ENCODE measurements at places on chromosomes 16 and 17.

GRCh38 chr17:57565176-57565575 lies 179.9 kb downstream of the CCDC182 start:
- DNase-seq, result no peak

DNA sequence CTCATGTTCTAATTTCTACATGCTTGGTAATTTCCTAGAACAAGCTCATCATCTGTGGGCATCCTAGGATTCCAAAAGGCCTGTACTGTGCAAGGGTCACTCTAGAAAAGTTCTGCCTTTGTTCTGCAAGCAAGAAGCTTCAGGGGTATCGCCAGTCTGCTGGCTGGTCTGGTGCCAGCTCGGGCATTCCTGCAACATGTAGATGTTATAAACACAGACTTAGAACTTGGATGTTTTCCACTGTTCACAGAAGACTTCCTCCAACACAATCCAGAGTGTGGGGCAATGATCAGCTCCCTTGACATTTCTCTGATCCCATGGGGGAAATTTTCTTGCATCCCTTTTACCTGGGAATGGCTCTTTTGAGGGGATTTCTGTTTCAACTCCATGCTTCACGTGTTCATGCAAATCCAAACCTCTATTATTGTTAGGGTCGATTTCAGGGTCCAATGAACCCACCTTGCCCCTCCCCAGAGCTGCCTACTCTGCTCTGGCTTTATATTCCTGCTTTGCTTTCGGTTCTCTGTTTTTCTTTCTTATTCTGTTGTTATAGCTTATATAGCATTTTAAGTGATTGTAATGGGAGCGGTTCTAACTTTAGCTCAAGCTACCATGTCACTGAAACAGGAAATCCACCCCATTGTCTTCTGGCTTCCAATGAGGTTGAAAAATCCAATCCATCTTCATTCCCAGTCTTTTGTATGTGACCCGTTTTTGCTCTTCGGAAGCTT lies 25.3 kb downstream of the UBE2O start:
- no peak for DNase-seq

- DNase-seq, result no peak
These were observed 28.0 kb downstream of the LLGL2 start for GRCh38 chr17:75553295-75554110.

DNA sequence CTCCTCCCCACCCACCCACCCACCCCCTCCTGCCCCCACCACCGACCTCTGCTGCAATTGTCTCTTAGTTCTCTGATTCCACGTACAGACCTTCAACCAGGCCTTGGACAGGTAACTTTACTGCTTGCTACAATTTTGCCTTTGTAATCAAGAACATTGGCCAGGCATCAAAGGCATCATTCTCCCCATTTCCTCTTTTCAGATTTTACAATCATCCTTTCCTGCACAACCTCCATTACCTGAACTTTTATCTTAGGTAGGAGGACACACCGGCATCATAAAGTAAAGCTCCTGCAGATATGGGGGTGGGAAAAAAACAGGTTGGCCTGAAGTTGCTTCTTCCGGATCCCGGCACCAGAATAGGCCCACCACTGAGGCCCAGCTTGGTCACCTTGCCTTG lies 25.7 kb upstream of the SUPT4H1 start:
- DNase-seq, result no peak

DNA sequence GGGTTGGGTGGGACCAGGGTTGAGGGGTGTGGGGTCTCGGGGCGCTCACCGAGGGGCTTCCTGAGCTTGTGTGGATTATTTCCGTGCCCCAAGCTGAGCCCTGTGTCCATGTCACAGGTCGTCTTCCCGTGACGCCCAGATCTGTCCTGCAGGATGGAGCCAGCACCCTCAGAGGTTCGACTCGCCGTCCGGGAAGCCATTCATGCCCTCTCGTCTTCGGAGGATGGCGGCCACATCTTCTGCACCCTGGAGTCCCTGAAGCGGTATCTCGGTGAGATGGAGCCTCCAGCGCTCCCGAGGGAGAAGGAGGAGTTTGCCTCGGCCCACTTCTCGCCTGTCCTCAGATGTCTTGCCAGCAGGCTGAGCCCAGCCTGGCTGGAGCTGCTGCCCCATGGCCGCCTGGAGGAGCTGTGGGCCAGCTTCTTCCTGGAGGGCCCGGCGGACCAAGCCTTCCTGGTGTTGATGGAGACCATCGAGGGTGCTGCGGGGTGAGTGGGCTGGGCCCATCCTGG lies 1.0 kb downstream of the TELO2 start:
- no peak for DNase-seq

DNA sequence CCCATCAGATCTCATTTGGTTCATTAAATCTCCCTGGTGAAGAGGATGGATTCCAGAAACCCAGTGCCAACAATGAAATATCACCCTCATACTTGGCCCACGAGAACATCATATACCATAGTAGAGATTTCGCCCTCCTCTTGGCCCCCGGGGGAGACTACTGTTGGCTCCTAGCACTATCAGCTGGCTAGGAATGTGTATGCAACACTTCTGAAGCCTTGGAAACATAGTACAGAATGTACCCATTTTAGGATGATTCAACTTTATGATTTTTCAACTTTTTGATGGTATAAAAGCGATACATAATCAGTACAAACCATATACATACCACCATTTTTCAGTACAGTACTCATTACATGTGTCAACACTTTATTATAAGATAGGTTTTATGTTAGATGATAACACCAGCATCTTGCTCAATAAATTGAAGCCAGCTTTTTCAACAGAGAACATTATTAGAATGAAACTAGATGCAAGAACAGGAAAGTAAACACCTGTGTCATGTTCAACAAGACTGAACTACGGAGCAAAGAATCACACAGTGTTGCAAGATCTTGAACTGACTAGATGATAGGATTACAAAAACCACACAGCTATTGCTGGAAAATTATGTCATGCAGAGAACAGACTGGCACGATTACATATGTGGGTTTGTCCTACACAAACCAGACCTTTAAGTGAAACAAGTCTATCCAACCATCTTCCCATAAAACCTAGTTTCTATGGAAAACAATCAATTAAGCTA lies 17.2 kb downstream of the RSL1D1 start:
- no peak for DNase-seq

- DNase-seq, result peak; percentile 51
These were observed 1.4 kb upstream of the TBC1D24 start for GRCh38 chr16:2473446-2473926.

- DNase-seq, result no peak
These were observed 3.1 kb downstream of the MINK1 start for GRCh38 chr17:4836221-4836620.

GRCh38 chr16:83932955-83933673 lies 19.9 kb upstream of the OSGIN1 start:
- DNase-seq, result no peak

GRCh38 chr17:42456223-42457106 lies 2.2 kb upstream of the ATP6V0A1 start:
- peak; percentile 7 for DNase-seq

- DNase-seq, result peak; percentile 40
These were observed 1.8 kb downstream of the HMOX2 start for GRCh38 chr16:4477966-4478365.

GRCh38 chr16:55367301-55367811 lies 43.4 kb downstream of the IRX6 start:
- no peak for DNase-seq

DNA sequence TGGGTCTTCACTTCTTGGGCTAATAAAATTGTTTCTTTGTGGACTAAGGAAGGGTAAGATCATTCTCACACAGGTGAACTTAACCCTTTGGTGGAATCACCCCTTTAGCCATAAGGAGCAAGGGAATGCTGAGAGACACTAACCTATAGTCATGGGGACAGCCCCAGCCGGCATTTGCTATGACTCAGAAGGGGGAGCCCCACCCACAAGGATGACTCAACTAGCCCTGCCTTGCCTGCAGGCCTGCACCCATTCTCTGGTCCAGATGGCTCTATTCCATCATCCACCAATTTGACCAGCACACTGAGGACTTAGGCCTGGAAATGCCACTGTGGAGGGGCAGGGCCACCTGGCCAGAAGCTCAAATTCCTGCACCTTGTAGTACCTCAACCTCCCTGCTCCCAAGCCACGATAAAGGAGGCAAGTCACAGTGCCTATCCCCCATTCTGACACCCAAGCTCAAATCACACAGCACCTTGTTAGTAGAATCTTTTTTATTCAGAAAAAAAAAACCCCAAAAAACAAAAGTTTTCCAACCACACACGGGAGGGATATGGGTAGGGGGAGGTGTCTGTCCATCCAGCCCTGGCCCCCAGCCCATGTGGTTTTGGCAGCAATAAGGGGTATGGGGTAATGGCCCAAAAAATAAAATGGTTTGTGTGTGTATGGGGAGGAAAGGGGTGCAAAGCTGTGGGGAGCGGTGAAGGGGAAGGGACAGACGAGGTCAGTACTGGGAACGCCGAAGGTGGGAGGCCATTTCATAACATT lies 3.0 kb downstream of the PFN1 start:
- DNase-seq, result peak; percentile 86

- DNase-seq, result no peak
These were observed 10.1 kb downstream of the CYB5D1 start for GRCh38 chr17:7867881-7868329.

DNA sequence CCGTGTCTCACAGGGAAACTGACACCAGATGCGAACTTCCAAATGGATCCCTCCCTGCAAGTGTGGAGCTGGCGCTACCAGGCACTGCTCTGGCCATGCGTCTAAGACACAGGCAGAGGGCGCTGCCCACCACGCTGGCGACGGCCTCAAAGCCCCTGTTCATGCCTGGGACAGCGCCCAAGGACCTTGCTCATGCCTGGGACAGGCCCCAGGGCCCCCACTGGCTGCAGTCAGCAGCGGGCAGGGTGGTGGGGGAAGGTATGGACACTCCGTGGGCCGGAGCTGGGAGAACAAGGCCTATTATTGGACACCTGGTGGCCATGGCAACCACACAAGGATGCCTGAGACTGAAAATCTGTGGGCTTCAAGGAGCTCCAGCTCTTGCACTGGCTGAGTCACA lies 8.8 kb downstream of the ZG16B start:
- peak; percentile 66 for DNase-seq

DNA sequence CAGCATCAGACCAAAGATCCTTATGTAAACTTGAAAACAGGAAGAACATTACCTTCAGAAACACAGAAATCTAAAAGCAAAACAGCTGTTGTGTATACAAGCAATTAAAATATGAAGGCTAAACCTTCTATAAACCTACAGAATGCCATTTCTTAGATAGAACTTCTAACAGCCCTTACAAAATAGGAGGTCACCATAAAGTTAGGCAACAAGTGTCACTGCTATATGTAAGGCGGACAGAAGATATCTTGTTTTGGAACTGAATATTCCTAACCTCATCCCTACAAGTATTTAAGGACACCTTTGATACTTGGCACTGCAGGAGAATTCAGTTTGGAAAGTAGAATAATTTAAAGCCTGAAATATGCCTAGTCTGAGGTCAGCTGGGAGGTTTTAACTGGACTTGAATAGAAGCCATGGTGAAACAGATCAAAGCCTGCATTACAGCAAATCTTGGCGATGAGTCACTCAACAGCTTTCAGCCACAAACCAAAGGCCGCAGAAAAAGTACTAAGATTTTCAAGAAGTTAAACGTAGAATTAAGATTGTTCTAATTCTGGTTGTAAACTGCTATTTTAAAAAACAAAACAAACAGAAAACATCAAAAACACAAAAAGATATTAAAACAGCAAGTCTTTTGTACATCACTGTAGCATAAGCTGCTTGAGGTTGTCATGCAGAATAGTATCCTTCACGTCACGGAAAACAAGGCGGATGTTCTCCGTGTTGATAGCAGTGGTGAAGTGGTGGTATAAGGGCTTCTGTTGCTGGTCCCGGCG lies 42.7 kb downstream of the GNA13 start:
- peak; percentile 36 for DNase-seq

GRCh38 chr17:64554028-64554637 lies 47.4 kb downstream of the CEP95 start:
- DNase-seq, result no peak

DNA sequence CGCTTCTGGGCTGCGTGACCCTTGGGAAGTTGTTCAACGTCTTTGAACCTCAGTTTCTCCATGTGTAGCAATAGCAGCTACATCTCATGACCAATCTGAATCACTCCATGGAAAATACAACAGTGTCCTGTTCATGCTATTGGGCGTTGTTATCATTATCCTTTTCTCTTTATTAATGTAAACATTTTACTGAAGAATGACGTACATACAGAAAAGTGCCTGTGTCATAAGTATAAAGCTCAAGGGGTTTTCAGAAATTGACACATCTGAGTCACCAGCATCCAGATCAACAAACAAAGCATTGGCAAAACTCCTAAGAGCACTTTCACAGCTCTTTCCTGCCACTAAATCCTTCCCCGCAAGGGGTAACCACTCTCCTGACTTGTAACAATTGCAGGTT lies 438.4 kb downstream of the XYLT1 start:
- no peak for DNase-seq

- no peak for DNase-seq
These were observed 15.0 kb downstream of the CACNG1 start for GRCh38 chr17:67059372-67059771.

- DNase-seq, result no peak
These were observed 13.6 kb upstream of the GGA2 start for GRCh38 chr16:23523876-23524385.

- DNase-seq, result no peak
These were observed 8.9 kb downstream of the TNFAIP1 start for GRCh38 chr17:28344435-28344901.

- peak; percentile 26 for DNase-seq
These were observed 1.2 kb upstream of the SECTM1 start for GRCh38 chr17:82334622-82335394.
